Hindlimb muscle (tissue), 1 donor: ENCODE measurements at places on chromosomes 4 and X.

GRCh38 chr4:104868958-104869357 lies 277.7 kb upstream of the TET2 start:
- no peak for DNase-seq

DNA sequence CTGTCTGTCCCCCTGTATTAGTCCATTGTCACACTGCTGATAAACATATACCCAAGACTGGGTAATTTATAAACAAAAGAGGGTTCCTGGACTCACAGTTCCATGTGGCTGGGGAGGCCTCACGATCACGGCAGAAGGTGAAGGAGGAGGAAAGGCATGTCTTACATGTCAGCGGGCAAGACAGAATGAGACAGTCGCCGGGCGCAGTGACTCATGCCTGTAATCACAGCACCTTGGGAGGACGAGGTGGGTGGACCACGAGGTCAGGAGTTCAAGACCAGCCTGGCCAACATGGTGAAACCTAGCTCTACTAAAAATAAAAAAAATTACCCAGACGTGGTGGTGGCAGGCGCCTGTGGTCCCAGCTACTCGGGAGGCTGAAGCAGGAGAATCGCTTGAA lies 24.7 kb downstream of the IL3RA start:
- no peak for DNase-seq

- no peak for DNase-seq
Observed at GRCh38 chrX:17617806-17618205, 119.5 kb upstream of the SCML1 start.

DNA sequence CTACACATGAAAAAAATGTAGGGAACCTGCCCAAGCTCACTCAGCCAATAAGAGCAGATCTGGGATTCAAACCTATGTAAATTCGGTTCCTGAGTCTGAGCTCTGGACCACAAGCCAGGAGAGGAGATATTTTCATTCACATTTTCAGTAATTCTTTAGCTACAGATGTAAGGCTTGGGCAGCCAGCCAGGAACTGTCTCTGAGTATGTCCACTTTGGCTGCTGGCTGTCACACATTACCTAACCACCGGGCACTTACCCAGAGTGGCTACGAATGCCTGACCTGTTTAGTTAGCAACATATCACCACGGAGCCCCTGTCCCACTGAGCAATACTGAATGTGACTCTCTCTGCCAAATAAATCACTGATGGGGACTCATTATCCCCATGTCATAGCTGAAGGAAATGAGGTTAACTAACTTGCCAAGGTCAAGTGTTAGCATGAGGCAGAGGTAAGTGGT lies 15.3 kb downstream of the USP46 start:
- DNase-seq, result peak; percentile 31

GRCh38 chr4:36128689-36129088 lies 115.6 kb downstream of the ARAP2 start:
- no peak for DNase-seq

DNA sequence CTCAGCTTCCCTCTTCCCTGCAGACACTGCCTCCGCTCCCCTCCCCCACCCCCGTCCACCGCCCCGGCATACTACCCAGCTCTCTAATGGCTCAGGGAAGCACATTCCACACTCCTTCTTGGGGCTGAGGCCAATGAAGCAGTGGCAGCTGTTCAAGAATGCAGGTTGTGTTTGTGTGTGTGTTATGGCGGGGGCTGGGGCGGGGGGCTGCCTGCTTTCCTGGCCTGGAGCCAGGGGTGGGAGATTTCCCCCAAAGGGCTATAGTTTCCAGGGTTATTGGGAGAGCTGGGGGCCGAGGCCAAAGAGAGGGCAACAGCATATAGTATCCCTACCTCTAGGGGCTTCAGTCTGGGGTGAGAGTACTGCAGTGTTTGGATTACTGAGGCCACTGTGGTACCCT lies 149.4 kb downstream of the EFNB1 start:
- DNase-seq, result no peak

GRCh38 chr4:153426207-153426885 lies 39.8 kb upstream of the TMEM131L start:
- peak; percentile 42 for DNase-seq

DNA sequence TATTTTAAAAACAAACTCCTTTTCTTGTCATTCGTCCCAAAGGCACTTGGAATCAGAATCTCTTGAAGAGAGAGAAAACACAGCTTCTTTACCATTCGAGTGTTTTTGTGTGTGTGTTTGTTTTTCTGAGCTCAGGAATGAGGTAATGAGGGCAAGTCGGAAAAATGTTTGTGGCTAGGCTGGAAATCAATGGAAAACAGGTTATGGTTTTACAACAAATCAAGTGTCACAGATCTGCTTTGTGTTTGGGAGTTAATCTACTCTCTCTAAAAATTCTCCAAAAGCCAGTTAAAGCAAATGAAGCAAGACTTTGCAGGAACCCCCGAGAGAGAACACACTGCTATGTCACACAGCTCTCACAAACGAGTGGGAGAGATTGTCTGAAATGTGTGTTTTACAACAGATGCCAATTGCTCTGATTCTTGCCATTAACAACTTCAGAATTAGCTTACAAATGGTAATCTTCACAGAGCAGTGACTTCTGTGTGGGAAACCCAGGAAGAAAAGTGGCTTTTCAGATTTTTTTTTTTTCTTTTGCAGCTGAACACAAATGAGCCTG lies 264.1 kb downstream of the CBLL2 start:
- no peak for DNase-seq

GRCh38 chr4:128285085-128285997 lies 2.3 kb downstream of the PGRMC2 start:
- no peak for DNase-seq

DNA sequence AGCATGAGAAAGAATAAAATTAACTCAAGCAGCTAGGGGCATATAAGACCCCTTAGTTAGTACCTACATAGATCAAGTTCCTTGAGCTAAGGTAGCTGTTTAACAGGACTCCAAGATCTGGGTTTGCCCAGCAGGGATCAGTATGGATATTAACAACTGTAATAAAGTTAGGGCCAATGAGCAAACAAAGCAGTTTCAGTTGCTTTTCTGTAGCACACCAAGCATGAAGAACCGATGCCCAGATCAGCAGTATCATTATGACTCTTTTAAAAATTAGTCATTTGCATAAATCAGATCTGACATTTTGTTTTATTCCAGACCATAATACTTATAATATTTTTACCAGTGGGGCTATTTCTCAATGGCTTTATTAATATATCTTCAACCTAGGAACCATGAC lies 80.9 kb downstream of the C4orf33 start:
- no peak for DNase-seq

DNA sequence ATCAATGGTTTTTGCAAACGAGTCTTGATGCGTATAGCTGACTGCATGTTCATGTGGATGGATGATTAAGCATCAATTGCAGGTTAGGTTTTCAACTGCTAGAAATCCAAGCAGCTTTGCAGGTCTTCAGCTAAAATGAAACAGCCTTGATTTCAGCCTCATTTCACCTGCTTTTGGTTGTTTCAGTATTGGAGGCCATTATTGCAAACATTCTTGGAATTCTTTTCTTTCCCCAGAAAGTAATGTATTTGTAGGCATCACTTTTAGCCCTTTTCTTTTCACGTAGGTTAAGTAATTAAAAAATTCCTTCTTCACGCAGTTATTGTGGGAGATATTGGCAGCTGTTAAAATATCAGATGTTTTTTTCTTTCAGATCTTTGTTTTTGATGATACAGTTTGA lies 8.8 kb downstream of the ZAR1 start:
- DNase-seq, result no peak

GRCh38 chrX:93932471-93933220 lies 258.6 kb downstream of the FAM133A start:
- DNase-seq, result no peak

- no peak for DNase-seq
Observed at GRCh38 chr4:145779319-145779801, 99.4 kb downstream of the C4orf51 start.

DNA sequence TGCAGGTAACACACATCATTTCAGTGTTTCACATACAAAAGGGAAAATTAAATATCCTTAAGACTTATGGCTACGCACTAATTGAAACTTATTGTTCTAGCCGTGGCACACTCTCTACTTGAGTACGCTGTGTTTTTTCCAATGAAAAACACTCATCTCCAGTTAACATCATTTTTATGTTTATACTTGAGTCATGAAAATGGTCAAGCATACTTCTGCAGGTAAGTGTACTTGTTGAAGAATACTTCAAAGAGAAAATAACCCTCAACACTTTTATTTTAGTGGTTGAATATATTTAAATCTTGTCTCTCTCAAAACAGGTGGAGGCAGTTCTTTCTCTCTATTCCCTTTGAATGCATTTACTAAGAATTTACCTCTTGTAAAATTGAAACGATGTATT lies 538.7 kb upstream of the PCDH7 start:
- no peak for DNase-seq

- no peak for DNase-seq
Observed at GRCh38 chrX:70132877-70133302, 357 bp upstream of the IGBP1 start.

DNA sequence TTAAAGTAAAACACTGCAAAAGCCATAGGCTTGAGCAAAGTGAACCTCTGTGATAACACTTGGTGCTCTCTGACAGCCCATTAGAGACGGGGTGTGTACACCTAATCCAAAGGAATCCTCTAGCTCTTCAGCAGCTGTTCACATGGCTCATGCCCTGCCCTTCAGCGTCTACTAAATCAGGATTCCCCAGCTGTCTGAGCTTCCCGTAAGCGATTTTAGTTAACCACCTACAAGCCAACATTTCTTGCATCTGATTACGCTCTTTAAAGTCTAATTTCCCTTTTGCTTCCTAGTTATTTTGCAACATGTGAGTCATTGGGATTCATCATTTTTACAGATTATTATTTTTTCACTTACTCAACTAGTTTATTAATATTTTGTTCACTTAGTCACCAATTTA lies 6.5 kb downstream of the DMD start:
- peak; percentile 20 for DNase-seq

- DNase-seq, result no peak
Observed at GRCh38 chrX:55709735-55710134, 7.8 kb upstream of the RRAGB start.

- DNase-seq, result no peak
Observed at GRCh38 chr4:19850909-19851308, 400.8 kb upstream of the SLIT2 start.

DNA sequence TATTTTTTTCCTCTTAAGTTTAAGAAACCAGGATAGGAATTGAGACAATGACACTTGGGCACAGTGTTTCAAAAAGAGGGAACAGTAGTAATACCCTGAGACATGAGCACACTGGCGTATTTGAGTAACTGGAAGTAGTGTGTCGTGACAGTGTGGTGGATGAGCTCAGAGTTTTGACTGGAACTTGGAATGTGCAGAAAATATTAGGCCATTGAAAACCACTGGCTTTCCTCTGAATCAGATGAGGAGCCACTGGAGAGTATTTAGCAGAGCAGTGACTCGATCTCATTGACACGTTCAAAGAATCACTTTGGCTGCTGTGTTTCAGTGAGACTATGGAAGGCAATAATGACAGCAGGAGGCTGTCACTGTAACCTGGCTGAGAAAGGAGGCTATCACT lies 1531.2 kb downstream of the STIM2 start:
- DNase-seq, result no peak

GRCh38 chr4:184817494-184818215 lies 8.1 kb downstream of the ACSL1 start:
- no peak for DNase-seq

GRCh38 chrX:115023139-115023538 lies 5.7 kb upstream of the IL13RA2 start:
- no peak for DNase-seq

- no peak for DNase-seq
Observed at GRCh38 chrX:39456894-39457604, 640.7 kb downstream of the BCOR start.

DNA sequence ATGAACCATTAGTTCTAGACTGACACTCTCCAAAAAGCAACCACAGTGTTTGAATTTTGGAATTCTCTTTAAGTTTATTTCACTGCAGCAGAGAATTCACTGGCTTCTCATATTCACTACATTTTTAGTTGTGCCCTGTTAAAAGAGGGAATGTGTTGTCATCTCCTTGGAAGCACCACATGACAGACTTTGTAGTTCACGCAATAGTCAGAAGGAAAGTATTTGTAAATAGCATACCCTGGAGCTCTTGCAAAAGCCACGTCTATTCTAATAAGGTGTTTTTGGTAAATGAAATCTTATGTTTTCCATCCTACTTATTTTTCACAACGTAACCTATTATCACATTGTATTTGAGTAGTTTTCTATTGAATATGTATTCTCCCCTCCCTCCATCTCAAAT lies 25.8 kb downstream of the DOCK11 start:
- no peak for DNase-seq

DNA sequence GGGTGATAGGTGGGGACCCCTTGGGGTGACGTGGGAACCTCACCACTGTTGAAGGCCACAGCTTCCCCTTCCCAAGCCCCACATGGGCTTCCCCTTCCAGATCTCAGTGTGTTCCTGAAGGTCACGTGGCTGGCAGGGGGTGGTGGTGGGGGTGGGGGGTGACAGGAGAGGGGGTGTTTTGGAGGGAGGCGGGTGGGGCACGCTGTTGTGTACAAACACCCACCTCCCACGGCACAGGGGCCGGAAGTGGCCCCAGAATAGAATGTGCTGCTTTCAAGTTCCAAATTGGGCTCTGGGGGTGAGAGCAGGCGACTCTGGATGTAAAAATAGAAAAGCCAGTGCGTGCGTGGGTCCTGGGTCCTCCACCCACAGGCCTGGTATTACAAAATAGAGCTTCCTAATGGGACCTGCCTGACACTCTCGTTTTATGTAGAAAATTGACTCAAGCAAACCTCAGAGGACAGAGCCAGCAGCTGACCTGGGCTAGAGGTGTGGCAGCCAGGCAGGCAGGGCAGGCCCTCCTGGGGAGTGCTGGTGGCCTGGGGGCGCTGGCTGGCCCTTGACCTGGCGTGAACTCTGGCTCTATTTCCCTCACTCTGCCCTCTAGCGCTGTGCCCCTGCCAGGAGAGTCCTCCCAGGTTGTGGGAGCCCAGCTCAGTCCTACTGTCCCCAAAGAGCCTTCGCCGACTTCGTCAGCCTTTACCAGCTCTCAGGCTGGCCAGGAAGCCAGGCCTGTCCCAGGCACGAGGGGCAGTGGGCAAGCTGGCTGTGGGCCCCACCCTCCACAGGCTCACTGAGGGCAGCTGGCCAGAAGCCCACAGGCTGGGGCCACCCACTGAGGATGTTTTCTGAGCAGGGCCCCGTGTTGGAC lies 5.4 kb upstream of the SH3BP2 start:
- DNase-seq, result no peak

DNA sequence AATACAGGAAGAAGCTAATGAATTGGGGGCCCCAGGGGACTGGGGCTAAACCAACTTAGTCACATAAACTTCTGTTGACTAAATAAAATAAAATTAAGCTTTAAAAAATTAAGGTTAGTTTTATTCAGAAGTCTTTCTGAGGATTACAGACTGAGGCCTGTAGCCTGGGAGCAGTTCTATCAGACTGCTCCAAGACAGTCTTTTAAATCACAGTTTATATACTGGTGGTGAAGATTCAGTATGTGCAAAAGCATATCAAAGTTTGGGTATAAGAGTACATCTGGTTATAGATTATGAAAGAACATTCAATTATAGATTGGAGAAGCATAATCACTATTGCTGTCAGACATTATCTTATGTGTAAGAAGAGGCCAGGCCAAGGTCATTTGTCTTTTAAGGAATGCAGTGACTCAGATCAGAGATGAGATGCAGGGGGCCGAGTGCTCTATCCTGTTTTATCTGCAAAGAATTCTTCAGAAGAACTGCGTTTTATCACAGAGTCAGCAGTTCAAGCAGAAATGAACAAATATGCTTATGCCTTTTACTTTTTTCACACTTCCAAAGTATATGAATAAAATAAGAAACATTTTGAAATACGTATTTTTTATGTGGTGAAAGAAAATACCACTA lies 109.4 kb downstream of the PDHA2 start:
- DNase-seq, result no peak

GRCh38 chr4:94575652-94576051 lies 123.9 kb downstream of the PDLIM5 start:
- no peak for DNase-seq

- no peak for DNase-seq
Observed at GRCh38 chr4:153409412-153409811, 56.7 kb upstream of the TMEM131L start.
